A549 treated with CORT108297 at 1 μM for 4 hours (cell line): ENCODE measurements at places on chromosomes 2 and 18. TPM values are rescaled to one million over a fixed set of nuclear protein-coding genes. Genes with fewer than 3 reads are reported as not detected.

The MAP2 gene
- total RNA-seq = 0.36 to 0.82 TPM (median 0.47 TPM) in 5 replicates

The MAP3K20 gene
- 26.6 to 39.5 TPM (median 33.8 TPM) in 5 replicates for total RNA-seq

The ARHGAP25 gene
- total RNA-seq = 0.12 to 0.36 TPM (median 0.19 TPM) in 5 replicates

The LOXHD1 gene
- not detected in 5 replicates for total RNA-seq

The TTC31 gene
- 15.5 to 20.4 TPM (median 17.6 TPM) in 5 replicates for total RNA-seq

The IHH gene
- 0.13 to 0.25 TPM (median 0.21 TPM) in 4 of 5 replicates, not detected in the other for total RNA-seq

The DPY30 gene
- 108 to 117 TPM (median 114 TPM) in 5 replicates for total RNA-seq

The SKA1 gene
- total RNA-seq = 11.4 to 14.9 TPM (median 12.0 TPM) in 5 replicates

The ELOA2 gene
- not detected in 5 replicates for total RNA-seq

The UGT1A3 gene
- total RNA-seq = 0.07 to 0.17 TPM (median 0.13 TPM) in 3 of 5 replicates, not detected in the others
